ENCODE measurements at places on chromosomes 6 and 20.

DNA sequence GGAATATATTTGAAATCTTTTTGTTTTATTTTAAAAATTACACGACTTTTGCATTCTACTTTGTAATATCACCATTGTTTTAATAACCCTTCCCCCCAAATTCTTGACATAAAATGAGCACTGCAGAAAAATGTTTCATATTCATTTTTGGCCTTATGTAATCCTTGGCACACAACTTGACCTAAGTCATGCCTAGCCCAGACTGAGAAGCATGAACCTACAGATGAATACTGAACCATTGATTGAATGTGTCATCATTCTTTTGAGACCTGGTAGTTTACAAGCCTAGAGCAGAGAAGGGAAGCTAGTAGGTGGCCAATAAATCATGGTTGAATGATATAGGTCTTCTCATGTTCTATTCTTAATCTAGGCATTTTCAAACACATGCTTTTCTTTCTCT is 89.4 kb upstream of the EDN1 start:
- DNase-seq, result peak; percentile 6

GRCh38 chr20:47032933-47033578 is 138.4 kb downstream of the EYA2 start:
- DNase-seq, result no peak

GRCh38 chr20:56783826-56784225 is 154.7 kb downstream of the TFAP2C start:
- no peak for DNase-seq

GRCh38 chr6:155584006-155584405 is 128.4 kb upstream of the NOX3 start:
- no peak for DNase-seq

- DNase-seq, result no peak
Observed at GRCh38 chr20:47042464-47042863, 147.8 kb downstream of the EYA2 start.

GRCh38 chr6:113813142-113813541 is 44.0 kb upstream of the MARCKS start:
- DNase-seq, result peak; percentile 59

GRCh38 chr20:7818477-7818876 is 121.8 kb downstream of the HAO1 start:
- DNase-seq, result no peak

DNA sequence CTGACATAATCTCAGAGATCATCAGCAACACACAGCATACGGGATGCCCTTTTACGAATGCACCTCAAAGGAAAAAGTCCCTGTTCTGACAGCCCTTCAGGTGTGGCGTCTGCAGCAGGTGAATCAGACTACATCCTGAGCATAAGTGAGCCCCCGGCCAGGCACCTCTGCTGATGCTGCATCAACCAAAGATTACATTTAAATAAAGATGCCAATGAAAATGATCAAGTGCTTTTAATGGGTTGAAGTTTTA is 58.7 kb downstream of the INSM1 start:
- no peak for DNase-seq

DNA sequence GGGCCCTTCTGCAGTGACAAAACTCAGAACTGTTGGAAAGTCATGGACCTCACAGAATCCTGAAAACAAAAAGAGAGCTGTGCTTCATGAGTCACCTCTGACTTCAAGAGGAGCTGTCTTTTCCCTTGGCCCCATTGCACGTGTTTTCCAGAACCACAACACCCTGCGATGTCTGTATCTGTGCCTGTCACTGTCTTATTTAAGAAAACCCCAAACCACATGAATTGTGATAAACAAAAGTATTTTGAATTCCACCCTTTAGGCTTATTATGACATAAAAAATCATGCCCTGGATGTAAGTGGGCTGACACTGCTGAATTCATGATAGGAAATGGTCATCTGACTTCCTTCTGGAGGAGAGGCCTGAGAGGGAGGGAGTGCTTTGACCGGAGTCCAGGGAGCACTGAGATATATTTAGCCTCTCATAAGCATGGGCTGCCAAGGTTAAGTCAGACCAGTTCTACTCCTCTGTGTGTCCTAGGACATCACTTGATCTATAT is 96.4 kb upstream of the DUSP22 start:
- no peak for DNase-seq

DNA sequence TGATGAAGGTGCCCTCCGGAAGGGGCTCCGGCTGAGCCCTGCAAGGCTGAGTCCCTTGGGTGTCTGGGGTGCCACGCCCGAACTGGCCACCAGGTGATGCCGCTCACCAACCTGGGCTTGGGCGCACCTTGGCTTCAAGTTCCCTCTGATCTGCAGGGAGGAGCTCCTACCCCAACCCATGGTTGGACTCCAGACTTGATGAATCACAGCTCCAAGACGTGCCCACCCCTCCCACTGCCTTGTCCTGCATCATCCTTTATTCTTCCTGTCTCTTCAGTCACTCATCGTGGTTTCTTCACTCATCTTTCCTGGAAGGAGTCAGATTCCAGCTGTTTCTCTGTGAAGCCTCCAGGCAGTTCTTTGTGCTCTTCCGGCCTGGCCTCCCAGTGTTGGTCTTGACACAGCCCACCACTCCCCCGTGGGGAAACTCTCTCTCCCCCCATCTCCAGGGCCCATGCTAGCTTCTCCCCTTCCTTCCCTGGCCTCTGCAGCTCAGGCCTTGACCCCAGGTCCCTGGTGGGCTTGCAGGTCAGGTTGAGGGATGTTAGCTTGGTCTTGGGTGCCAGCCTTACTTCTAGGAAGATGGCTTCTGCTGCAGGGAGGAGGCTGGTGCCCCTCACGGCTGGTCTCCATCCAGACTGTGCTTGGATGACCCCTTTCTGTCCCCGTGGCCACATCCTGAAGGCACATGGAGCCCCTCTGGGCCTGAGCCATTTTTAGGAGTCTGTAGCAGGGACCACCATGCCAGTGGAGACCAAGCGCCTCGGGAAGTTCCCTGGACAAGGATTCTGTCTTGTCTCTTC is 2.6 kb upstream of the ZBP1 start:
- peak; percentile 61 for DNase-seq

GRCh38 chr6:32181915-32182529 is 2.0 kb downstream of the AGER start:
- no peak for DNase-seq

DNA sequence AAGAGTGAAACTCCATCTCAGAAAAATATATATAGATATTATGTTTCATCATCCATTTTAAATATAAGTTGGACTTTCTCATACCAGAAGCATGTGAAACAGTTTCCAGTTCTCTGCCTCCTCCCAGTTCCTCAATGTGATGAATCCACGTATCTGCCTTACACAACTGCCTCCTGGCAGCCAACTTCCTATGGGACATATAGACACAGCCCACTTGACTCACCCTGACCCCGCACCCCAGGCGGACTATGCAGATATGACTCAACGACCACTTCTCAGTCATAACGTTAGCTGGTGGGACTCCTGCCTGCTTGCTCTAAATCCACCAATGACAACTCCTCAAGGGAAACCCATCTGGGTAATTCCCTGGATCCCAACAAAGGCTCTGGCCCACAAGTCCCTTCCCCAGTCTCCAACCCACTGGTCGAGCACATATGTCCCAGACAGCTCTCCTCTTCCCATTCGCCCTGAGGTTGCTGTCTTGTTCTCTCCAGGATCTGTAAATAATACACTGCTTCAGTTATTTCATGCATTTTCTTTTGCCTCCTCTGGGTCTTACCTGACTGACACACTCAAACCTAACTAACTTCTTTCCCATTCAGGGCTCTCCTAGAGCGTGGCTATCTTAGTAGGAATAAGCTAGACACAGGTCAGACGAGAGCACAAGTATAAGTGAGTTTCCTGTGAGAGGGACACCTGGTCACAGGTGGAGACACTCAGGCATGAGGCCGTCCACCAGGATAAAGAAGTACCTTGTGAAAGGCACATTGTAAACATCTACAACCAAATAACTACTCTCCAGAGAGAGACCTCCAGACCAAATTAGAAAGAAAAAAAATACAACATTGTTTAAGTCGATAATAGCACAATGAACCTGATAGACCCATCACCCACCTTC is 548.5 kb downstream of the CD83 start:
- peak; percentile 99 for DNase-seq

DNA sequence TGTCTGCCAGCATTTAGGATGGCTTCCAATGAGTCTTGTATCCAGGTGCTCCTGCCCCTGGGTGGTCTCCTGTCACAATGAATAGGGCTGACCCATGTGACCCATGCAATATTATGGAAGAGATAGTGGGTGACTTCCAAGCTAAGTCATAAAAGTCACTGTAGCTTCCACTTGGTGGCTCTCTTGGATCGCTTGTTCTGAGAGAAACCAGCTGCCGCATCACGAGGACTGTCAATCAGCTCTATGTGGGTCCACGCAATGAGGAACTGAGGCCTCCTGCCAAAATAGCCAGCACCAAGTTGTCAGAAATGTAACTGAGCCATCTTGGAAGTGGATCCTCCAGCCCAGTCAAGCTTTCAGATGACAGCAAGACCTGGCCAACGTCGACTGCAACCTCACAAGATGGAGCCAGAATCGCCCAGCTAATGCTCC is 14.9 kb upstream of the MATN4 start:
- no peak for DNase-seq

- no peak for DNase-seq
Observed at GRCh38 chr20:20888266-20888656, 175.8 kb upstream of the RALGAPA2 start.

- DNase-seq, result peak; percentile 60
Observed at GRCh38 chr6:15491255-15491985, 171.4 kb downstream of the DTNBP1 start.

DNA sequence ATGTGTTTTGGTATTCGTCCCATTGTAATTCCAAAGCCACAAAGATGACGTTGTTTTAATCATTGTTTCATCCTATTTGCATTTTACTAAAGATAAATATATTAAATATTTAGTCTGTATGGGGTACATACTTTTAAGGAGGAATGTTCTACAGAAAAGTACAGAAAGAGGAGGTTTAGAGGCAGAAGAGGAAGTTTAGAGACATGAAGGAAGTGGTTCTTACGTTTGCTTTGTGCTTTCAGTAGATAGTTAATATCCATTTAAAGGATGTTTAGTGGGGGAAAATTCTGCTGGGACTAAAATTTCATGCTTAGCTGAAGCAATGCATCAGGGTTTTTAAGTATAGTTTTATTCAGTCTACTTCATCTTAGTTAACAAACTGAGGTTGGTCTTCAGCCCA is 116.6 kb downstream of the CRYBG1 start:
- no peak for DNase-seq

GRCh38 chr6:71766796-71767195 is 119.6 kb upstream of the RIMS1 start:
- no peak for DNase-seq

DNA sequence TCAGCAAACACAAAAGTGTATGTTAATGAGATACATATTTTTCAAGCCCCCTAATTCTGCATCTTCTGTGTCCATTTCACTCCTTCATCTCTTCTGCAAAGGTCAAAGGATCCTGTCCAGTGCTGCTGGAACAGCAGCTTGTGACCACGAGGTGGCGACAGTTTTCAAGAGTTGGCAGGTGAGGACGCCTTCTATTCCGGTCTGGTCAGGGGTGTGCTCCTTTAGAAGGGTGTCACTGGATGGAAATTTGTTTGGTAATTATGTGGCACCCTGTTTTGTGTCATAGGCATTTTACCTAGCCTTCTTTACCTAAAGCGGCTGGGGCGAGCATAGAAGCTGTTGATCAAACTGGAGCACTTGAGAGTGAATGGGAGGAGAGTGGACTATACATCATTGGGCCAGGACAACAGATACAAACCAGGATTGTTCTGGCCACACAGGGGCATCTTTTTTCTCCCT is 32.9 kb upstream of the ERVFRD-1 start:
- DNase-seq, result peak; percentile 68

- DNase-seq, result no peak
Observed at GRCh38 chr20:11130554-11131166, 456.9 kb upstream of the JAG1 start.

GRCh38 chr6:12324099-12324498 is 33.9 kb downstream of the EDN1 start:
- DNase-seq, result peak; percentile 69

GRCh38 chr6:6640926-6641325 is 52.4 kb downstream of the LY86 start:
- no peak for DNase-seq

- DNase-seq, result no peak
Observed at GRCh38 chr20:20412750-20413149, 44.8 kb downstream of the INSM1 start.

- no peak for DNase-seq
Observed at GRCh38 chr6:55180258-55180657, 5.9 kb downstream of the HCRTR2 start.

DNA sequence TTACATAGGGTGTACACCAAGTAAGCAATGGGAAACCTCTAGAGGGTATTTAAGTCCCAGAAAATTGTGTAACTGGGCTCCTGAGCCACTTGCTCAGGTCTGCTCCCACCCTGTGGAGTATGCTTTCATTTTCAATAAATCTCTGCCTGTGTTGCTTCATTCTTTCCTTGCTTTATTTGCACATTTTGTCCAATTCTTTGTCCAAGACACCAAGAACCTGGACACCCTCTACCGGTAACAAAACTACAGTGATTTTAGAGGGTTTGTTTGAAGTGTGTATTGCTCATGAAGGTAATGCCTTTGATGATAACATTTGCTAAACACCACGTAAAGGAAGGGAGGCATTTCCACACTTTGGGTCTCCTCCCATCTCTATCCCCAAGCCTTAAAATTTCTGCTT is 46.2 kb downstream of the MYB start:
- no peak for DNase-seq

GRCh38 chr6:141244366-141244765 is 888.4 kb upstream of the GJE1 start:
- DNase-seq, result no peak

- no peak for DNase-seq
Observed at GRCh38 chr6:37473364-37474095, 26.2 kb downstream of the CCDC167 start.

DNA sequence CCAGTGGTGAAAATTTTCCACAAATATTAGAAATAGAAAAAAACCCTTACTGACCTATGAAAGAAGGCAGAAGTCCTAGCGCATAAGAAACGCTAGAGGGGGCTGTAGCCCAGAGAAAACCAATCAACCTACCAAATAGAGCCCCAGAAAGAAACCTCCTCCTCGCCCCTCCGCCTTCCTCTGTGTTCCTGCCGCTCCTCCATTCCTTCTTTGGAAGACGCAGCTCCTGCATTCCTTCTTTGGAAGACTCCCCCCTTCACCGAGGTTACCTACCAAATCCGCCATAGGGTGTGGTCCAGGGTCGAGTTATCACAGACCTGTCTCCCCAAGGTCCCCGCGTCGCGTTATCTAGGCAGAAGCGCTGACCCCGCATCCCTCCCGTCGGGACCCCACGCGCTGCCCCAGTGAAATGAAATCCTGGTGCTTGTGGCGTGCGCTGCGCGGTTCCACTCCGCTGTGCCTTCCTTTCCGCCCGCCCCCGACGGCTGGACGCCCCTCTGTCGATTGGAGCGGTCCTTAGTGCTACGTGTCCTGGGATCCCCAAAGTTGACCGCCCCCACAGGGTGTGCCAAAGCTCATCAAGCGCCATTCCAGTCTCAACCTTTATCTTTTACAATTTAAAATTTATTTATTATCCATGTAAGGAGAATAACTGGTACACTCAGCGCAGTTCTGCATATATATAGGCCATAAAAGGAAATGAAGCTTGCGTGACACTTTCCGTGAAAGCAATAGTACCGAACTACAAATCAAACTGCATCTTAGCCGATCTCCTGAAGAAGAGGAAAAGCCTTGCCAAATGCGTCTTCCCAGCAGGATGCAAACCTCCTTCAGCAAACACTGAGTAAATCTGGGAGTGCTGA is 13.0 kb downstream of the RPP21 start:
- DNase-seq, result peak; percentile 80
